ENCODE measurements at places on chromosomes 3 and 15. TPM values are rescaled to one million over a fixed set of nuclear protein-coding genes. Genes with fewer than 3 reads are reported as not detected.

Gene RPL14
- total RNA-seq, result 393 TPM

Gene UACA
- 441 TPM for total RNA-seq

Gene CGNL1
- 1.9 TPM for total RNA-seq

Gene PLA1A
- 20.3 TPM for total RNA-seq

Gene COX5A
- total RNA-seq, result 50.3 TPM

Gene BTD
- 39.1 TPM for total RNA-seq

Gene FES
- total RNA-seq, result 97.1 TPM

Gene CERS3
- not detected for total RNA-seq

Gene ZNF148
- 40.3 TPM for total RNA-seq

Gene CD200
- 1.3 TPM for total RNA-seq

Gene CCDC39
- total RNA-seq, result 0.06 TPM

Gene BCHE
- 24.3 TPM for total RNA-seq

Gene PDHB
- total RNA-seq, result 82.4 TPM

Gene PTX3
- 566 TPM for total RNA-seq

Gene ALPK3
- 104 TPM for total RNA-seq

Gene SCN11A
- 0.06 TPM for total RNA-seq

Gene ZNF80
- total RNA-seq, result not detected

Gene C3orf85
- not detected for total RNA-seq

Gene GHSR
- total RNA-seq, result not detected

Gene COX17
- 22.7 TPM for total RNA-seq

Gene PRR20G
- not detected for total RNA-seq

Gene TM4SF4
- not detected for total RNA-seq

Gene NPAP1
- total RNA-seq, result not detected

All from bladder microvascular endothelial cell (primary cell).